Stimulated activated CD4-positive, alpha-beta T cell treated with anti-CD3 and anti-CD28 coated beads, Interleukin-2, amount 100 ng/mL, for 24 hours (primary cell): ENCODE measurements at places on chromosomes 4 and X.

- DNase-seq = no peak
Observed at GRCh38 chrX:39174241-39174771, 373.0 kb downstream of the MID1IP1 start.

DNA sequence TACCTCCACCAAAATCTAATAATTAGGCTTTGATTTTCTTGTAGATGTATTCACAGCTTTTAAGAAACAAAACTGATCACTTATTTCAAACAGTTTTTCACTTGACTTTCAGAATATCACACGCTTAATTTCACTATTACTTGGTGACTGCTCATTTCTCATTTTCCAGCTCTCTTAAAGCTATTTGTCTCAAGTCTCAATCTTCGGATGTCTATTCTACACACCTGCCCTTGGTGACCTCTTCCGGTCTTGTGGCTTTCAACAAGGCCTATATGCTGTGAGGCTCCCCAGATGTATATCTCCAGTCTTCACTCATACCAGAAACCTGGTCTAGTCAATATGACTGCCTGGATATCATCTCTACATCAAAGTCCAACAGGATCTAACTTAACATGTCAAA lies 34.9 kb upstream of the ANXA10 start:
- DNase-seq = no peak

- no peak for DNase-seq
Observed at GRCh38 chrX:71365356-71365874, 742 bp upstream of the TAF1 start.

- DNase-seq = no peak
Observed at GRCh38 chr4:88831031-88831430, 133.4 kb upstream of the NAP1L5 start.

GRCh38 chr4:102713096-102713495 lies 47.7 kb downstream of the MANBA start:
- DNase-seq = no peak

- no peak for DNase-seq
Observed at GRCh38 chrX:136667446-136668168, 19.6 kb downstream of the CD40LG start.

GRCh38 chr4:130648570-130648969 lies 1552.6 kb downstream of the C4orf33 start:
- no peak for DNase-seq
